ENCODE measurements at places on chromosomes 2 and 18.

DNA sequence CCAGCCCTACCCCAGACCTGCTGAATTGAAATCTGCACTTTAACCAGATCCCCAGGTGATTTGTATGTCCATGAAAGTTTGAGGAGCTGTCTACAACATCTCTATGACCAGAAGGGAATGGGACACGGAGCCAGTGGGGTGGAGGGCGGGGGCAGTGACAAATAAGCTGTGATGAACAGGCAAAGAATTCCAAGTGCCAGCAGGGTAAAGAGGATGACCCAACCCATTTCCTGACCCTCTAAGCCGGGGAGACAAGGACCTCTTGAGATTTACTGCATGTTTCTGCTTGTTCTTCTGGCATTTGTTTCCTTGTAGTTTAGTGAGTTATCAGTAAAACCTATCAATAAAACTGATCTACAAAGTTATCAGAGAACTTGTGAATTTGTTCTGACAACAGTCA is 8.7 kb downstream of the TET3 start:
- no peak for DNase-seq

DNA sequence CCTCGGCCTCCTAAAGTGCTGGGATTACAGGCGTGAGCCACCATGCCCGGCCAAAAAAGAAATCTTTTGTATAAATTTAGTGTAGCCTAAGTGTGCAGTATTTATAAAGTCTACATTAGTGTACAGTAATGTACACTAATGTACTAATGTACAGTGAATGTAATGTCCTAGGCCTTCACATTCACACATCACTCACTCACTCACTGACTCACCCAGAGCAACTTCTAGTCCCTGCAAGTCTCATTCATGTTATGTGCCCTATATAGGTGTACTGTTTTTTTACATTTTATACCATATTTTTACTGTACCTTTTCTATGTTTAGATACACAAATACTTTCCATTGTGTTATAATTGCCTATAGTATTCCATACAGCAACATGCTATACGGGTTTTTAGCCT is 254.9 kb downstream of the MYO3B start:
- no peak for DNase-seq

- no peak for DNase-seq
Measured at GRCh38 chr2:86037795-86038192, 67.9 kb downstream of the POLR1A start.

- no peak for DNase-seq
Measured at GRCh38 chr2:23601301-23601965, 216.5 kb downstream of the KLHL29 start.

- DNase-seq, result no peak
Measured at GRCh38 chr18:34783501-34783900, 73.4 kb downstream of the DTNA start.

GRCh38 chr18:63271881-63272299 is 47.7 kb downstream of the BCL2 start:
- peak; percentile 58 for DNase-seq

GRCh38 chr2:144995482-144995881 is 475.6 kb upstream of the ZEB2 start:
- no peak for DNase-seq

- DNase-seq, result no peak
Measured at GRCh38 chr2:236743039-236743920, 173.7 kb downstream of the ACKR3 start.

DNA sequence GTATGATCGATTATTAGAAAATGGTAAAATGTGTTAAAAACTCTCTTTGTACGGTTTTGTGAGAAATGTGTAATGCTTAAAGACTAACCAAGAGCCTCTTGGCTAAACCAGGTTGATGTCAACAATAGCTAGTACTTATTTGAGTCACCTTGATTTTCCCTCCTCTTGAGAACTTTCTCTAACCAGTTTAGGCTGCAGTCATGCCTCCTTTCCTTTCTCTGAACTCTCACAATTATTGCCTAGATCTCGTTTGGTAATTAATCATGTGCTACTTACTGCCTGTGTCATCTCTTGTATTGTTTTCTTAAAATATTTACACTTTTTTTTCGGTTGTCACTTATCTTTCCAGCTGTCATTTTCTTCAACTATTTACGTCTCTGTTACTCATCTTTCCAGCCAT is 1.1 kb upstream of the EPC2 start:
- no peak for DNase-seq

DNA sequence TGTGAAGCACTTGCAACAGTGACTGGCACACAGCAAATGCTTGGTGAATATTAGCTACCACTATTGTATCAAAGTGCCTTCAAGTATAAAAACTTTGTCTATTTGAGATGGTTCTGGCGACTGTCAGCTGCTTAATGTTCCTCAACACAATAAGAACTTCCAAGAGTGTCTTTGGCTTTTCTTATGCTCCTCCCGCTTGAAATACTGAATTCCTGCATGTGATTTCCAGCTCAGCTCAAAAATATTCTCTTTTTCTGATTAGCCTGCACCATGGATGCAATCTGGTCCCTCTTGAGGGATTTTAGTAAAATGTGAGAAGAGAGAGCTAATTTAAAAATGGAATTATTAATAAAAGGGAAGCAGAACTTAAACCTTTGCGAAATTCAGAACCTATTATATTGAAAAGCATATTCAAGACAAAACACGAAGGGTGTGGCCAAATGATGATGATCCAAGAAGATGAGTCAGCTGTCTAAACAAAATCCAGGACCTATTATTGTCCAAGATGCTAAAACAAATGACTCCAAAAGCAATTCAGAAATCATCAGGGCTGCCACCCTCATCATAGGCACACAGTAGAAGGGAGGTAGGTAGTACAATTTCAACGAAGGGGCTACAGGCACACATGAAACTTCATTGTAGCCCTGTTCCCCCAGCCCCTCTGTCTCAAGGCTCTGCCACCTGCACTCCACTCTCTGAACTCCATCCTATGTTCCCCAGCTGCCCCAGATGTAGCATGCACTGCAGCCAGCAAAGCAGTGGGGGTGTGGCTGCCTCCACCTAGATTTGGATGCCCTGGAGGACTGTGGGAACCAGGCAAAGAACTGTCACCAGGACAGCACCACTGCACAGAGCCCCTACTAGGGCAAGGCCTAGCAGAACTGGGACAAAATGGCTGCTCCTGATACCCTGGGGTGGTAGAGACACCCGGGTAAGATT is 190.1 kb downstream of the ZNF385B start:
- DNase-seq, result no peak

GRCh38 chr2:226076529-226076928 is 677.0 kb downstream of the NYAP2 start:
- DNase-seq, result no peak

GRCh38 chr2:235541838-235542549 is 48.2 kb downstream of the AGAP1 start:
- no peak for DNase-seq

GRCh38 chr2:30888852-30889409 is 81.7 kb upstream of the CAPN13 start:
- no peak for DNase-seq

GRCh38 chr2:231674587-231675338 is 33.6 kb upstream of the PTMA start:
- peak; percentile 78 for DNase-seq

GRCh38 chr18:59453468-59453961 is 94.5 kb upstream of the LMAN1 start:
- no peak for DNase-seq

GRCh38 chr2:192195548-192196418 is 1.1 kb upstream of the TMEFF2 start:
- DNase-seq, result peak; percentile 42

DNA sequence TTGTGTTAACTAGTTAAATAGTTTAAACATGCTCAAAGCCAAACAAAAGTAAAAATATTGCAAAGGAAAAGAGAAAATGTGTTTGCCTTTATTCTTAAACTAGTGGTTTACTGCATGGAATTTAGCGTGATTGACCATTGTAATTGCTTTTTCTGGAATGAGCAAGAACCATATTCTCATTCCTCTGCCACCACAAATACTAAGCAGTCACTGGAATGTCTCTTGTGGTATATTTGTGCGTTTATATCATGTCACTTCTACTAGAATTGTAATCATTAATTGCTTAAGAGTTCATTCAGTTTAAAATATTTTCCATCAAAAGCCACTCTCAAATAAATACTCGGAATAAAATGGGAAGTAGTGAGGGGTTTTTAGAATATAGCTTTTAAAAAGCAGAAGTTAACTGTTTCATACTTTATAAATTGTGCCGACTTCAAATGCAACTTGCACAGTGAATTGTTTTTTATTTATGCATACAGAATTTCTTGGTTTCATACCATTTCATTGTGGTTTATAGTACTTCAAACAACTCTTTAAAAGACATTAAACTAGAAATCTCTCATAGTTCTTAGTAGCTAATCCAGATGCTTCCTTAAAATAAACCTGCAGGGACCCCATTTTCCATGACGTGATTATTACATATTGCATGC is 288.1 kb downstream of the EPHA4 start:
- DNase-seq, result no peak

- DNase-seq, result no peak
Measured at GRCh38 chr2:27049422-27050280, 1.8 kb upstream of the AGBL5 start.

- no peak for DNase-seq
Measured at GRCh38 chr2:130917006-130917688, 80.4 kb downstream of the ARHGEF4 start.

DNA sequence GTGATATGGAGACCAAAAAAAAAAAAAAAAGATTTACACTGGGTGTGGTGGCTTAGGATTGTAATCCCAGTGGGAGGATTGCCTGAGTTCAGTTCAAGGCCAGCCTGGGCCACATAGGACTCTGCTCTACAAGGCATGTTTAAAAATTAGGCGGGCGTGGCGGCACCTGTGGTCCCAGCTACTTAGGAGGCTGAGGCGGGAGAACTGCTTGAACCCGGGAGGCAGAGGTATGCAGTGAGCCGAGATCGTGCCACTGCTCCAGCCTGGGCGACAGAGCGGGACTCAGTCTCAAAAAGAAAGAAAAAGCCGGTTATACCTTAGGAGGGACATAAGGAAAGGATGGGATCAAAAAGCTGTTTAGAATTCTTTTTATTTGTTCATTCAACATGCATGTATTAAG is 707 bp upstream of the SPDYA start:
- no peak for DNase-seq

GRCh38 chr18:2325308-2325849 is 245.9 kb downstream of the METTL4 start:
- DNase-seq, result no peak

DNA sequence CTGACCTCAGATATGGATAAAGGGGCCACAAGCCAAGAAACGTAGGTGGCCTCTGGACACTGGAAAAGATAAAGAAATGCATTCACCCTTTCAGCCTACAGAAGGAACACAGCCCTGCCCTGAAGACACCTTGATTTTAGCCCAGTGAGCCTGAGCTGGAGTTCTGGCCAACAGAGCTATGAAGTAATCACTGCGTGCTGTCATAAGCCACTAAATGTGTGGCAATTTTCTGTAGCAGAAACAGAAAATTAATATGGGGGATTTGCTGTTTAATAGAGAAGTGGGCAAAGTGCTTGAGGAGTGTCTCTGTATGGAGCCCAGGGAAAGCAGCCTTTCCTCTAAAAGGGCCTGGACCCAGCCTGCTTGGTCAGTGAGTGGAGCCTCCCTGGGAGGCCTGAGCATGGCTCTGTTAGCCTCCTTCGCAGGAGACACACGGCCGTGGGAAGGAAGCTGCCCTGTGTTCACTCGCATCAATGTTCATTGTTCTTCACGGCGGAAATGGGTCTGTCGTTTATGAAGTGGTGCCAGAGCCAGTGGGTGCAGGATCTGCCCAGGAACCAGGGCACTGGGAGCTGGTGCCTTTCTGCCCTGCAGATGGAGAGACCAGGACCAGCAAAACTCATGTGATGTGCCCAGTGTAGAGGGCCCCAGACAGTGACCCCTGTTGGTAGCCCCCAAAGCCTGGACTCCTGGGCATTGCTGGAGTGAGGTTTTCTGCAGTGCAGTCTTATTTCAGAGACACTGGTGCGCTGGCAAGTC is 268.9 kb downstream of the NDUFA10 start:
- no peak for DNase-seq

GRCh38 chr2:54360055-54360792 is 95.9 kb upstream of the SPTBN1 start:
- peak; percentile 53 for DNase-seq

DNA sequence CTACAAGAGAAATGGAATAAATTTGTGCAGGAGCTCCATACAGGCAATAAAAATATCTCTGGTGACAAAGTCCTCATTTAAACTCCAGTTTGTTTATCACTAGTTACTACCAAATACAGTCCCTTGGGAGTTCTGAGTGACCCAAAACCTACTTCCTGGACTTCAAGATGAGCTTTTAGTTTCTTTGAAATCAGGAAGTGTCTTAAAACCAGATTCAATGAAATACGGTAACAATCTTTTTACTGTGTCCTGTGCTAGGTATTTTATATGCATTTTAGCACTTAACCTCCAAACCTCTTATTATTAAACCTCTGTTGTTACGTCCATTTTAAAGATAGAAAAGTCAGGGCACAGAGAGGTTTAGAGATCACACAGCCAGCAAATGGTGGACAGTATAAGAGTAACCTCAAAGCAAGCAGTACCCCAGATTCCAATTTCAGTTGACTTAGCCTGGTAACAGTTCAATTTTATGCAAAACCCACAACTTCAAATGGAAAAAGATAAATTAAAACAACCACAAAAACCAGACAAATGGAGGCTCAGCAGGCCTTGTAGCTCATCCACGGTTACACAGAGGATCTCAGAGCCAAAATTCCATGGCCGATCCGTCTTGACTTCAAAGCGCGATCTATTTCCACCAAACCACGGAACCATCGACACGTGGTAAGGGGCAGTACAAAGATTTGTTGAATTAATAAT is 1.3 kb upstream of the KCMF1 start:
- DNase-seq, result peak; percentile 17

DNA sequence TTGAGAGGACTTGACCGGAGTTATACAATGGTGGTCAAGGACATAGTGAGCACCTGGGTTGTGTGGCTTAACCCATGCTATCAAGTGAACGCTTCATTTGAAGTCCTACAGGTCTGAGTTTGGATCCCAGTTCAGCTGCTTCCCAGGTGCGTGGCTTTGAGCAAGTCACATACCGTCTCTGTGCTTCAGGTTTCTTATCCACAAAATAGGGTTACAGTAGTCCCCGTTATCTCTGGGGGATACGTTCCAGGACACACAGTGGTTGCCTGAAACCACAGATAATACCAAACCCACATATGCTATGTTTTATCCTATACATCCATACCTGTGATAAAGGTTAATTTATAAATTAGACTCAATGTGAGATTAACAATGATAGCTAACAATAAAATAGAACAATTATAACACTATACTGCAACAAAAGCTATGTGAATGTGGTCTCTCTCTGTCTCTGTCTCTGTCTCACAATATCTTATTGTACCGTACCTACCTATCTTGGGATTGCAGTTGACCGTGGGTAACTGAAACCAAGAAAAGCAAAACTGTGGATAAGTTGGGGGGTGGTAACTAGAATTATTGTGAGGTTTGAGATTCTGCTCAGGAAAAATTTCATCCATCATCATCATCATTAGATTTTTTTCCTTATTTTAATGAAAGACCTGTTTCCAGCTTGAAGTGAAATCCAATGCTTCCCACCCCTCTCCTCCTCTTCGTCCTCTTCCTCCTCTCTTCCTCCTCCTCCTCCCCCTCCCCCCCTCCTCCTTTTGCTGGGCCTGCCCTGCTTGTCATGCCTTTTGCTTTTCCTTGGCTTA is 22.7 kb downstream of the LBH start:
- DNase-seq, result no peak

- no peak for DNase-seq
Measured at GRCh38 chr2:20671036-20671735, 4.2 kb downstream of the GDF7 start.
